ENCODE measurements at places on chromosomes 5 and 9. TPM values are rescaled to one million over a fixed set of nuclear protein-coding genes. Genes with fewer than 3 reads are reported as not detected.
A peak's percentile ranks its signal among the peaks of the same experiment; 100 is the strongest.

- DNase-seq, result no peak
Observed at GRCh38 chr5:31021181-31021624, 172.3 kb upstream of the CDH6 start.

DNA sequence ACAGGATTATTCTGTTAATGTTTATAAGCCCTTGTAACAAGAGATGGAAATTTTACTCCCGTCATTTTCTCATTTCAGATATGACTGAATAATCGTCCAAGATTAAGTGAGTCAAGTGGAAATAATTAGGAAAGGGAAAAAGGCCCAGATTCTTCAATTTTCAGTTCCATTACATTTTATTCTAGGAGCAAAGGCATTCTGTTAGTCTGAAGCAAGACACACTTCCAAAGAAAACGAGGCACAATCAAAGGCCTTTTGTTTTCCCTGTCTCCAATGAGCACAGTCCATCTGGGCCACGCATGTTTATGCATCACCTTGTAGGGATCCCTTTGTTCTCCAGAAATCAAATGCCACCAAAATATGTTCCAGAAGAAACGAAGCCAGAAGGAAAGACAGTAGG, 382.9 kb upstream of the RFX3 start:
- no peak for DNase-seq

DNA sequence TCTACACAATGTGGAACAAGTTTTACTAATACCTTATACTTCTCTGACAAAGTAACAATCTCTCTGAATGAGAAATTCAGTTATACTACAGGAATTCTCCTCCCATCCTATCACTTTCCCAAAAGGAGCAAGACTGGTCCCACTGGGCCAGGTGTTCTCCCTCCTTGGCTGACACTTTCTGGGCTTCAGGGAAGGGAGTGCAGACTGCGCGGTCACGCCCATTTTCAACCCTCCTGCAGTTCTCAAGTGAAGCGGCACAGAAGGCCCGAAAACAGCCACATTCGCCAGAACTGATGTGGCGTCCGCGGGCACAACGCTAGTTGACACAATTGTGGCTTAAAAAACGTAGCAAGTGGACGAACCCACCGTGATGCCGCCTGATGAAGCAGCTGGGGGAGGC, 603 bp downstream of the SAXO1 start:
- DNase-seq, result no peak

DNA sequence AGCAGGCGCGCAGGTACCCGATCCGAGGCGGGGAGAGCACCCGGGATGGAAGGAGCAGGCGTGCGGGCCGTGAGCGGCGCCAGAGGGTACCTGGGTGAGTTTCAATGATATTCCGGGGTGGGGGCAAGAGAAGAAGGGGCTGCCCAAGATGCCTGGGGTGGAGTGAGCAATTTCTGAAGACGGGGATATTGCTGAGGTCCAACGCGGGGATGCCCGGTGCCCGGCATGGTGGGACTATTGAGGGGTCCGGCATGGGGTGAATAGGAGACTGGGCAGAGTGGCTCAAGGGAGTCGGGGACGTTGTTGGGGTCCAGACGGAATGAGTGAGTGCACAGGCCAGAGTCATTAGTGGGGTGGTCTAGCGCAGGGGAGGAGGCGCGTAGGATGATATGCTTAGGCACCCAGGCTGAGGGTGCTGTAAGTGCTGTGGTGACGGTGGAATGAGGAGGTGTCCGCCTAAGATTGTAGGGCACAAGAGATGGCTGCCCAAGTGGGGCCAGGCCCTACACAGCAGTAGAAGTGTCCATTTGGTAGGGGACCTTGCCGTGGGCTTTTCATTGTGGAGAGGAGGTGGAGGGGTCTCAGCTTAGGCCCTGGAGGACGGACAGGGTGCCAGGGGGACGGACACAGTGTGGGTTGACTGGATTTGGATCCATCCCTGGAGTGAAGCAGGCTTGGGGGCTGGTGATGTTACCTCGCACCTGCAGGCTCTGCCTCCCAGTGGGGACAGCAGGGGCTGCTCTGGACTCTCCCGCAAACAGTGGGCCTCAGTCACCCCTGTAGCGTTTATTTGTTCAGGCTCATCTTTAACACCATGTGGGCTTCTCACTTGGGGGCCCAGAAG, 719 bp downstream of the MIGA2 start:
- DNase-seq, result no peak

GRCh38 chr9:136578626-136578914, 32.7 kb upstream of the NOTCH1 start:
- no peak for DNase-seq

DNA sequence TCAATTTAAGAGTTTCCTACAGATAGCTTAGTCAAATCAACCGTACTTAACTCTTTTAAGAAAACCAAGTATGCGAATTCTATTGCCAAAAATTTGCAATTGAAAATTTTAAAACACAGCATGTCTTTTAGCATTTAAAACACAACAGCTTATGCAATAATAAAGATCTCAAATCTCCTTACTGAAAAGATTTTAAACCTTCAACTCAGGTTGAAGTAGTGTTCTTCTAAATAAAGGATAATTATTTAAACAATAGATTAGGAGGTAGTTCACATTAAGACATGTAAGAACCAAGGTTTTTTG, 5.5 kb downstream of the NR3C1 start:
- DNase-seq, result no peak

DNA sequence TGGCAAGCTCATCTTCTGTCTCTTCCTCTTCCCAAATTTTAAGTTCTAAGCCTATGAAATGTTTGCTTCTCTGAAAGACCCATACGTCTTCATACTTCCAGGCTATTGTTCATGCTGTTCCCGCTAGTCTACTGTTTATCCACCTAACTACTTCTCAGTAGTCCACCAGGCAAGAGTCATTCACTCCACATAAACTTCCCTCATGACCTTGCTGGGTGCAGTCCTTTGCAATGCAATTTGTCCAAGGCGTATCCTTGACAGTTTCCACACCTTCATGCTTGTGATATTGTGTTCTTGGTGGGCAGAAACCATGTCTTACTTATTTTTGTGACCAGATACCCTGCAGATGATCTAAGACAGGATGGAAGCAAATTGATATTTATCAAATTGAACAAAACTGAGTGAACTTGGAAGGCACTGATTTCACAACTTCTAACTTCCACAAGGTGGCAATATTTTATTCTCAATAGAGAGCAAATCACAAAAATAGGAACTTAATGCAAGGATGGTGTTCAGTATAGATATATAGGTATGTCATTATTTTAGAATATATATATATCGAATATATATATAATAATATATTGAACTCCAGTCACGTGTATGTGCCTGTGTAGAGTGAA, 30.3 kb downstream of the TYRP1 start:
- no peak for DNase-seq

GRCh38 chr5:43075319-43076293, 35.5 kb upstream of the ANXA2R start:
- DNase-seq, result peak; percentile 76

DNA sequence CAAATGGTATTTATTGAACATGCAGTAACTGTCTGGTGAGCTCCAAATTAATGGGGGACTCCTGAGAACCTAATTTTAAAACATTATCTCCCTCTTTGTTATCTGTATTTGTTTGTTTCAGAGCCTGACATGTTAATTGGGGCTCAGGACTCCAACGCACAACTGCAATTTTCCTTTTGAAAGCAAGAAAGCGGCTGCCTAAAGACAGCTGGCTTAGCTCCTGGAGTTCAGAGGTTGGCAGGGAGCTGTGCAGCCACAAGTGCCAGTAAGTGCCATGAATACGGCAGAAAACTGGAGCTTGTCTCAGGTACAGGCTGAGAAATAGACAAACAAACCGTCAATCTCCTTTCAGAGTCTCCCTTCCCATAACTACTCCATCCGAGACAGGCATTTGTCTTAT, 80.9 kb downstream of the PPP2R2B start:
- no peak for DNase-seq

DNA sequence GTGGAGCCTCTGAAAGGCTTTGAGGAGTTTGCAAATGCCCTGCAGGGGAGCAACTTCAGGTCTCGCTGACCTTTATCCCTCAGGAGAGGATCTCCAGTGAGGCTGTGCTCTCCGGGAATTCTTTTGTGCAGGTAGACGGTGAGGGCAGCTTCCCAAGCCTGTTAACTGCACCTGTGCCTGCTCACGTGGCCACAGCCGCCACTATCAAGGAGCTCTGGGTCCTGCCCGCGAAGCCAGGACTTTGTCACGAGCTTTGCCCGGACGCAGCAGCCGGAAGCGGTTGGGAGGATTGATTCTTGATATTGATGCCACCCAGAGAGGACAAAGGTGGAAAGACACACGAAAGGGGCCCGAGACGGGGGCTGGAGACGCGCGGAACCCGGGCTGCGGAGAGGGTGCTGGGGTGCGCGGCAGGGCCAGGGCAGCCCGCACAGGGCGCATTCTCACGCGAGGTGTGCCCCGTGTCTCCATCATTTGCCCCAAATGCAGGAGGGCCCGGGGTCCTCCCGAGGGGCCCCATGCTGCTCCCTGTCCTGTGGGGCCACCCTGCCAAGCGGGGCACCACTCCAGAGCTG, 18.2 kb downstream of the SLC9A3 start:
- no peak for DNase-seq

GRCh38 chr5:43312076-43312661, 1.0 kb downstream of the HMGCS1 start:
- no peak for DNase-seq

GRCh38 chr5:106940986-106941385, 729.8 kb downstream of the EFNA5 start:
- DNase-seq, result no peak

DNA sequence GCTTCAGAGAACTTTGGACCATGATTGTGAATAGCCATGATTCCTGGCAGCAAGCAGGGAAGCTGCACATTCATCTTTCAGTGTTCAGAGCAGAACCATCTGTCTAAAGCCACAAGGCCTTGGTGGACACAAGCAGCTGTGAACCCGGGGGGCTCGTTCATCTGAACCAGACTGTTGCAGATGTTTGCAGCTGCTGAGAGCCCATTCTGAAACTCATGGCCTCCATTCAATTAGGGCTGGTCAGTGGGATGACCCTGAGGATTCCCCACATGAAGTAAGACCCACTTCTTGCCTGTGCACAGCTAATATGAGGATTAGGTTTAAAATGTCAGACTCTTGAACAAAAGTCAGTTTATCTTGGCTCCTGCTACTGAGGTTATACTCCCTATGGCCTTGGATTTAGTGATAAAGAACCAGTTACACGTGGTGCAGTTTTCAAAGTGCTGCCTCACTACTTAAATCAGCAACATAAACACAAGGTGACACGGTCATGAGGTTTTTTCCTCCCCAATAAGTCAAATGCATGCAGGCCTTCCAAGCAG, 109.8 kb upstream of the IFNK start:
- DNase-seq, result no peak

DNA sequence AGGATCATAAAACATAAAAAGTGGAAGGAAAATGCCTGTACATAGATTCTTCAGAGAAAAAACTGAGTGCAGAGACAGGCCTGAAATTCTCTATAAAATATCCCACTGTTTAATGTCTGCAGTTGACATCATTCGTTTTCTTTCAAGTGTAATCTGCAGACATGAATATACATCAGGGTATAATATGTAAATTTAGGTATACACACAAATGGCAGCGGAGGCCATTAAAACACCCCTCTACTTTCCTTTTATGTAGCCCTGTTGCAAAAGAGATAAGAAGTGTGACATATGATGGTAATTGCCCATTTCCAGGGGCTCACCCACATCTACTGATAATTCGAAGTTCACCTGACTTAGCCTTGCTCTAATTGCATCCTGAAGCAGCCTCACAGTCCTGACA, 164.3 kb downstream of the SLC24A2 start:
- DNase-seq, result no peak

GRCh38 chr9:109518621-109519335, 20.7 kb upstream of the PTPN3 start:
- no peak for DNase-seq

- peak; percentile 88 for DNase-seq
Observed at GRCh38 chr9:35553670-35554543, 51.2 kb upstream of the TESK1 start.

- no peak for DNase-seq
Observed at GRCh38 chr5:143573568-143574170, 170.2 kb upstream of the NR3C1 start.

DNA sequence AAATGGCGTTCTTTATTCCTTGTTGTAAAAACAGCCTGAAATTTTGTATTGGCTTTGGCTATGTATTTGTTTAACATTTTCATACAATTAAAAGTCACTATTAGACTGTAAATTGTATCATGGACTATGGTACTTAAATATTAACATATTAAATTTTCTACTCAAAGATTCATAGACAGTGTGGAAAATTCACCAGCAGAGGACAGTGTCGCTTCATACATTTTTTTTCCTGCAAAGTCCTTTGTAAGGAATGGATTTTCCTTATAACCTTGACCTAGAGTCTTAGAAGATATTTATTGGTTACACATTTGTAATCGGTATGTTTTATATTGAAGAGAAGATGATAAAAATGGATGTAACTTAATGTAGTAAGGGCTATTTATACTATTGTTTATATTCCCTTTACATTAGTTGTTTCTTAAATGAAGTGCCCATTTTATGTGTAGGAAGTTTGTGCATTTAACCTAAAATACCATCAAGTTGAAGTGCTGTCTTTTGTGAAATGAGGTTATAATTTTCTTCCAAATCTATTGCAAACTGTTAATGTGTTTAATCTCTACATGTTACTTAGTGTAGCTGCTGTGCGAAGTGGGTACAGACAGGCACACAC, 150.1 kb downstream of the KDM4C start:
- no peak for DNase-seq

GRCh38 chr9:37144762-37145161, 24.4 kb downstream of the ZCCHC7 start:
- DNase-seq, result no peak

GRCh38 chr5:149117970-149118369, 23.3 kb upstream of the ABLIM3 start:
- DNase-seq, result no peak

GRCh38 chr5:32458880-32459495, 14.4 kb upstream of the ZFR start:
- DNase-seq, result no peak

GRCh38 chr5:151772029-151772845, 483 bp downstream of the G3BP1 start:
- DNase-seq, result peak; percentile 75

GRCh38 chr5:151648089-151648488, 38.6 kb downstream of the SPARC start:
- no peak for DNase-seq

GRCh38 chr5:171720086-171720485, 65.5 kb upstream of the SMIM23 start:
- no peak for DNase-seq

The C5orf52 gene
- not detected for total RNA-seq

The C5orf24 gene
- 36.5 TPM for total RNA-seq

The FGF10 gene
- total RNA-seq, result 7.5 TPM

The DMRT3 gene
- total RNA-seq, result not detected

The SLC6A7 gene
- not detected for total RNA-seq

The PTPRD gene
- total RNA-seq, result 6.9 TPM

The PCDHB12 gene
- total RNA-seq, result 19.7 TPM

The HAND1 gene
- total RNA-seq, result not detected

The LRRC19 gene
- total RNA-seq, result not detected

The CDH18 gene
- total RNA-seq, result not detected

The OR1N2 gene
- not detected for total RNA-seq

The PAX5 gene
- not detected for total RNA-seq

The CXCL14 gene
- total RNA-seq, result 45.3 TPM

The PDCD1LG2 gene
- total RNA-seq, result 1.1 TPM

The NRARP gene
- total RNA-seq, result 51.7 TPM
